ENCODE measurements at places on chromosomes 2 and 18.

DNA sequence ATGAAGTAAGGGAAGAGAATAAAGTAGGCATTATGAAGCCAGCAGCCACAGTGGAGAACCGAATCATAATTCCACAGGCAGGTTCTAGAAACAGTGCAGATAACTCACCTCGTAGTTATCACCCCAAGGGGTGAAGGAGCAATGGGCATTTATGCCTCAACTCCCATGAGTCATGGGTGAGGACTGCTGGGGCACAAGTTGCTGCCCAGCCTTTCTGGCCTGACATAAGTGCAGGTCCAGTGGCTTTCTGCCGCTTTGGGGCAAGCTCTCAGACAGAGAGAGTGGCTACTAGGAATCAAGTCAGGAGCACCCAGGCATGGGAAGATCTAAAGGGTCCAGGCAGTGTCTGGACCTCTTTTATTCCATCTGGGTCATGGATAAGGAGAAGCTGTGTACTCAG is 149.8 kb downstream of the SUCLG1 start:
- DNase-seq: no peak

GRCh38 chr2:144663207-144663606 is 143.3 kb upstream of the ZEB2 start:
- DNase-seq: no peak

DNA sequence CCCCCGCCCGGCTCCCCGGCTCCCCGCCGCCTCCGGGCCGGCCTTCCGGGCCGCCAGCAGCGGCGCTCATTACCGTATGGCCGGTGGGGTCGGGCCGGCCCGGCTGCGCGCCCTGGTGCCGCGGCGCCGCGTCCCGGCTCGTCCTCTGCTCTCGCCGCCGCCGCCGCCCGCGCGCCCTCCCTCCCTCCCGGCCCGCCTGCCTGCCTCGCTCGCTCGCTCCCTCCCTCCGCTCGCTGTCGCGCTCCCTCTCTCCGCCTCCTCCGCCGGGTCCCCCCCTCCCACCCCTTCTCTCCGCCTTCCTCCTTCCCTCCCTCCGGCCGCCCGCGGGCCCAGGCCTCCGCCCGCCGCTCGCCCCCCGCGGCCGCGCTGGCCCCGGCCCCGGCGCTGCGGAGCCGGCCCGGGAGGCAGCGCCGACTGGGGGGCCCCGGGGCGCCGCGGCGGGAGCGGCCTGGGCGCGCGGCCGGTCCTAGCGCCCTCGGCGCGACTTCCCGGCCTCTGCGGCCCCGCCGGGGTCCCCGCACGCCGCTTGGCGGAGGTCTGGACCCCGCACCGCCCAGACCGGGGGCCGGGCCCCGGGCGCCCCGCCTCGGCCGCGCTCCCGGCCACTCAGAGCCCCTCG is at the start of gene DNMT3A:
Gene DNMT3A, minus strand, starts transcription at position 173 of the 619 bp plus-strand sequence. CDS start 27,941 bp downstream, outside the sequence.
- peak; percentile 43 for DNase-seq

- no peak for DNase-seq
These were observed 11.1 kb downstream of the DHRS9 start for GRCh38 chr2:169080250-169081069.

Measured in stromal cell of bone marrow (primary cell).